ENCODE measurements at places on chromosomes 12 and 14.

- DNase-seq, result no peak
Observed at GRCh38 chr12:2092890-2093289, 40.1 kb downstream of the CACNA1C start.

GRCh38 chr12:102757154-102757881 is 159.7 kb downstream of the PAH start:
- DNase-seq, result no peak

- DNase-seq, result peak; percentile 54
Observed at GRCh38 chr14:74804219-74804825, 41.2 kb downstream of the YLPM1 start.

DNA sequence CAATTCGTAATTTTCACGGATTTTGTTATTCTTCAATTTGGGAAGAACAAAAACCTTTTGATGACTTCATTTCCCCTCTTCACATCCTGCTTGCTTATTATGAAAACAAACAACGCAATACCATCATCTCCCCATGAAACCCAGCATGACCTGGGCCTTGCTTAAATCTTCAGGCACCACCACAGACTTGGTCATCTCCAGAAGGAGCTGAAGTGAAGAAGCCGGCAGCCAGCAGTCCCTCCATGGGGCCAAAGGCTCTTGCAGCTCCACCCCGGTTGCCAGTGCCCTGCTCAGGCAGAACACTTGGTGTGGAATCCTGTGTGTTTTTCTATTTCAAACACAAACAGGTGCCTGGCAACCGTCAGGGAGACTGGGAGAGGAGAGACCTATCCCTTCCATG is 982.9 kb upstream of the TMEM132C start:
- no peak for DNase-seq

DNA sequence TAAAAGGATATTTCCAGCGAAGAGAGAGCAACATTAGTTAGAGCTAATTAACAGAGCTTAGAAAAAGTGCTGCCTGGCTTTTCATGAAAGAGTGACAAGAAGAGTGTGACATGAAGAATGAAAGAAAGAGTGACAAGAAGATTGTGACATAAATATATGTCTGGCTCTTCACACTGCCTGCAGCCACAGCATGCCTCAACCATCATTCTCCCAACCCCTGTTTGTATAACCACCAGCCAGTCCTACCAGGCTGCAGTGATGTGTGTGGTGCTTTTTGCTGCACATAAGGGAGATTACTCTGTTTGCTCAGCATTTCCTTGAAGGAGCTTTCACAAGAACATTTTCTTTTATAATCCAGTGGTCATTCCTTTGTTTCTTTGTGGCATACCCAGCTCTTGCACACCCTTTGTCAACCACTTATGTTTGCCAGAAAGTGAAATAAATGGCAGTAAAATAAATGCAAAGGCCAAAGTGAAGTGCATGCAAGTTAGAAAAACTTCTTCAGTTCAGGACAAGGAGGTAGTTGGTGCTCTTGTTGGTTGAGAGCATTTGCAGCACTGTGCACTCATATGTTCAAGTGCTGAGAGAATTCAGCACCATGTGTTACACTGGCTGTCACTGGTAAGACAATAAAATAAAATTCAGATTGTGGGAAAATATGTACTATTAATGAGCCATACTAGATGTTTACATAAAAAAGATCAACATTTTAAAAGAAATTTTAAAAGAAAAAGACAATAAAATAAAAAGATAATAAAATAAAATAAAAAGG is 50.6 kb downstream of the KIF21A start:
- no peak for DNase-seq

- no peak for DNase-seq
Observed at GRCh38 chr12:42217656-42218055, 20.4 kb downstream of the YAF2 start.

GRCh38 chr14:36661506-36662257 is at the start of gene PAX9:
PAX9 (plus strand) TSS chr14:36661860; CDS start chr14:36662090, 230 bp downstream.
- DNase-seq, result peak; percentile 45

GRCh38 chr12:72433298-72433697 is 161.1 kb downstream of the TRHDE start:
- no peak for DNase-seq

DNA sequence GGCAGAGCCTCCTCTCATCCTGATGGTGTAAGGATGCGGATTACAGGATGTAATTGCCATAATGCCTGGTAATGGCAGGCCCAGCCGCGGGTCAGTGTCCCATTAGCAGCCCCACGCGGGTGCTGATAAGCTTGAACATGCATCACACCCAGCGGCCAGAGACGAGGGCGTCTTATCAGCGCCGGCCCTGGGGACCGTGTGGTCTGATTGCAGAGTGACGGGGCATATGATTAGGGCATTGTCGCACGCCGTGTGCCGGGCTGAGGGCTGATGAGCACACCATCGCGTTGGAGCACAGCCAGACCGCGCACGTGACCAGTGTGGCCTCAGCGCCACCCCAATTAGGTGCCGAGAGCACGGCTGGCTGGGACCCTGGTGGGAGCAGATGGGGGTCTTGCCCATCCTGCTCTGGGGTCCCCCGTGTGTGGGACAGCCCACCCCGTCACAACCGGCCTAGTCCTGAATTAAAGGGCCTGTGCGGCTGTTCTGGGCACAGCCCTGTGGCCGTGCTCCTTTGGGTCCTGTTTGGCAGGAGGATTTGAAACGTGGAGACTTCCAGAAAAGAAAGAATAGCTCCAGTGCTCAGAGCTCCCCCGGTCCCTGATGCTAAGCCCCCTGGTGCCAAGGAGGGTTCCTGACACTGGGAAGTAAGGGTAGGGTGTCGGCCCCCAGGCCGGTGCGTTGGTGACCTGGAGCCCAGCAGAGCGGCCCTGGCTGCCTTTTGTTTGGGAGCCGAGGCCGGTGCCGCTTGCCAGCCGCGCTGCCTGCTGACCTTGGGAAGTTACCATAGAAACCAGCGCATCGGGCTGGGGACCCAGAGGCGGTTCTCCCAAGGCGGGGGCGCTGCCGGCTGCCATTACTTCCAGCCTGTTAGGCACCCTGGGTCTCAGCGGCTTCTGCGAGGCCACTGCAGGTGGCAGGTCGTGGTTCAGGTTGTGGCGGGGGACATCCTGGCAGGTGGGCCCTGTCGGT is 20.7 kb downstream of the KIF26A start:
- no peak for DNase-seq
